ENCODE measurements at places on chromosomes 3 and 15. TPM values are rescaled to one million over a fixed set of nuclear protein-coding genes. Genes with fewer than 3 reads are reported as not detected.
A peak's percentile ranks its signal among the peaks of the same experiment; 100 is the strongest.

GRCh38 chr3:45210308-45211041 is 15.6 kb downstream of the TMEM158 start:
- DNase-seq: peak; percentile 95

DNA sequence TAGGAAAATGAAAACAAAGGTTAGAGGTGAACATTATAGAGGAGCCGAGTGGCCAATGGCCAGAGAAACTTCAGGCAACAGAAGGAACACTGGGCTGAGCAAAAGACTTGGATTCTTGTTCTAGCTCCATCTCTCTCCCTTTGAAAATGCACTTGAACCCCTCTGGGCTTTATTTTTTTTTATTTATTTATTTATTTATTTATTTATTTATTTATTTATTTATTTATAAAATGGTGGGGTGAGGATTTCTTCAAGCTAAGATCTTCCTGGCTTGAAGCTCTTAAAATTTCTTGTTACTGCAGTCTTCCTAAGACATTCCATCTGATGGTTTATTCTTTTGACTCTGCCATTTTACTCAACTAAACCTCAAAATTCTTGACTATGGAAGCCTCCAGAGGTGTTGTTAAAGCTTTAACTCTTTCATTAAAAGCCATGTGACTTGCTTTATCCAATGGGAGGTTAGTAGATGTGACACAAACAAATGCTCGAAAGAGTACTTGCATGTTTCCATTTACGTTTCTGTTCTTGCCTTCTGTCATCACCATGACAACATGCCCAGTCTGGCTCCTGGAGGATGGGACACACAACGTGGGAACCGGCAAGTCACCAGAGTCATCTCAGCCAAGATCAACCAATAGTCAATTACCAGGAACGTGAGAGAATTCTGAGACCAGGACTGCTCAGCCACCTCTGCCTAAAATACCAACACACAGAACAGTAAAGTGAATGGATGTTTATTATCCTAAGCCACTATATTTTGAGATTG is 325.2 kb upstream of the CTNNB1 start:
- no peak for DNase-seq

DNA sequence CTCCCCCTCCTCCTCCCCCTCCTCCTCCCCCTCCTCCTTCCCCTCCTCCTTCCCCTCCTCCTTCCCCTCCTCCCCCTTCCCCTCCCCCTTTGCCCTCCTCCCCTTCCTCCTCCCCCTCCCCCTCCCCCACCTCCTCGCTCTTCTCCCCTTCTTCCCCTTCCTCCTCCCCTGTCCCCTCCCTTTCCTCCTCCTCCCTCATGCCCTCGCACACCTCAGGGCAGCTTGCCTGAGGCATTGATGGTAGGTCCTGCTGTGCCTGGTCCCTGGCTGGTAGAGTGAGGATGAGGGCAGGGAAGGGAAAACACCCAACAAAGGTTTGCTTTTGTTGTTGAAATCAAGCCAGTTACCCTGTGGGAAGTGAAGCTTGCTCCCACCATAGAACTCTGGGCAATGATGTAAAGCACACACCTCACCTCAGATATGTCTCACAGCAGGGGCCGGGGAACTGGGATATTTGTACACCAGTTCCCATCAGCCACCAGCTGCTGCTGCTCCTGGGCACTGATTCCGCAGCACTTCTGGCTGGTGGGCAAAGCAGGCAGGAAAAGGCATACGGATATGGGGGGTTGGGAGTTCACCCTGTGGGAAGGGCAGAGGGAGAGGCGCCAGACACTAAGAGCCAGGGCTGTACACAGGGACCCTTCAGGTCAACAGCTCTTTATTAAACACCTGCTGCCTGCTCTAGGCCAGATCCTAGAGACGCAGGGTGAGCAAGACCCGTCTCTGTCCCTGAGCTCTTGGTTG is 13.8 kb downstream of the ISG20 start:
- DNase-seq: no peak

DNA sequence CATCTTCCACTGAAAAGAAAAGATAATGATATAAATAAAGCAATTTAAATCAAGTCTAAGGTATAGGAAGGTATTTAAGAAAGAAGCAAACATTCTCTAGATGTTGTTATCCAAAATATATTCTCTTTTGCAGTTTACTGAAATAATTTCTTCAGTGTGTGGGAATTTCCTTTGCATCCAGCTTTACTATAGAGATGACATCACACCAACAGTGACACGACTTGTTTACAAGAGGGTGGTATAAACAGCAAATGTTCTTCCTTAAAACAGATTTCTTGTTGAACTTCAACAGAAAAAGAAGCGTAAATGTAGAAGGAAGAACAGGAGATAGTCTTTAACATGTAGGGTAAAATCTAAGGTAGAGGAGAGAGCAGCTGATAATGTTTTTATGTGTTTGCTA is 202.5 kb downstream of the ROBO2 start:
- DNase-seq: no peak

- no peak for DNase-seq
Measured at GRCh38 chr3:42257007-42257406, 9.0 kb downstream of the CCK start.

- no peak for DNase-seq
Measured at GRCh38 chr3:44058868-44059203, 182.8 kb upstream of the TOPAZ1 start.

- DNase-seq: no peak
Measured at GRCh38 chr3:153639631-153640030, 477.6 kb downstream of the RAP2B start.

GRCh38 chr3:58521917-58522631 is 14.9 kb downstream of the ACOX2 start:
- no peak for DNase-seq

- DNase-seq: no peak
Measured at GRCh38 chr3:124652009-124652408, 78.2 kb upstream of the UMPS start.

GRCh38 chr3:143751643-143752178 is 96.6 kb downstream of the SLC9A9 start:
- DNase-seq: no peak

GRCh38 chr3:64190517-64191515 is 34.5 kb downstream of the PRICKLE2 start:
- DNase-seq: no peak

GRCh38 chr3:188530226-188530625 is 376.3 kb downstream of the LPP start:
- DNase-seq: no peak

DNA sequence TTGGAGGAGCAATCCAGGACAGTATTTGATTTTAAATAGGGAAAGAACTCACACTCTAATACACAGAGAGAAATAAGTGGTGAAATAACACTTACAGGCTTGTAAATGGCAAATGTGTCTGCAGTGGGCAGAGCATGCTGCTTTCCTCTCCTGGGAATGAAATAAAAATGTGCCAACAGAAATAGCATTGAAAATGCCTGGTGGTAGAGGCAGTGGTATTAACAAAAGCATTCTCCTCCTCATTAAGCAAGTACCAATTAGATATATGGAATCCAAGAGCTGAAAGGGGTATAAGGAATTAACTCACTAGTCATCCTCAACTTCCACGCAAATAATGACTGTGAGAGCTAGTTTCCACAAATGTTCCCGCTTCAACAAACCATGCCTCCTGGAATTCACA is 364.1 kb upstream of the KCNMB2 start:
- no peak for DNase-seq

GRCh38 chr3:46986782-46987310 is 7.4 kb downstream of the NBEAL2 start:
- no peak for DNase-seq

DNA sequence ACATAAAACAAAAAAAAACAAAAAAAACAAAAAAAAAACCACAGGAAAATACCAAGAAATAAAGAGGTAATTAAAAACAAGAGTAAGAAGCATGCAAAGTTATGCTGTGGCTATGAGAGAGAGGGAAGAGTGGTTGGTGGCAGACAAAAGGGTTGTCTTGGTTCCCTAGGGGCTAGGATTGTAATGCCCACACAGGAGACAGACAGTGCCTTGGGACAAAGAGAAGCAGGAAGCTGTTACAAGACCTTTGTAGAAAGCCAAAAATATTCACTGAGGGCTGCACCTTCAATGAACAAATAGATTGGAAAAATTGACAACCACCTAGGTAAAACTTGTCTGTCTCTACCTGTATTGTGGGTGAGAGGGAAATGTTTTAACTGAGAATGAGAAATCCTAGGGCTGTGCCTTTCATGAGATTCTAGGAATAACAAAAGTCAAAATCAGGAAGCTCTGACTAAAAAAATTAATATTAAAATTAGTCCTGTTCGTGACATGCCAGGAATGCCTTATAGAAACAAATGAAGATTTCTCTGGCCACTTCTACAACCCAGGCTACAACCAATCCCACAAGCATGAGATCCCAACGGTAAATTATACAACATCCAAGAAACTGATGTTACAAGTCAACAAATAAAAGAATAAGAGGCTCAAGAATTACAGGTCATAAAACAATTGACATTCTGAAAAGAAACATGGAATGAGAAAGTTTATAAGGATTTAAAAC is 45.0 kb upstream of the PRICKLE2 start:
- DNase-seq: no peak

DNA sequence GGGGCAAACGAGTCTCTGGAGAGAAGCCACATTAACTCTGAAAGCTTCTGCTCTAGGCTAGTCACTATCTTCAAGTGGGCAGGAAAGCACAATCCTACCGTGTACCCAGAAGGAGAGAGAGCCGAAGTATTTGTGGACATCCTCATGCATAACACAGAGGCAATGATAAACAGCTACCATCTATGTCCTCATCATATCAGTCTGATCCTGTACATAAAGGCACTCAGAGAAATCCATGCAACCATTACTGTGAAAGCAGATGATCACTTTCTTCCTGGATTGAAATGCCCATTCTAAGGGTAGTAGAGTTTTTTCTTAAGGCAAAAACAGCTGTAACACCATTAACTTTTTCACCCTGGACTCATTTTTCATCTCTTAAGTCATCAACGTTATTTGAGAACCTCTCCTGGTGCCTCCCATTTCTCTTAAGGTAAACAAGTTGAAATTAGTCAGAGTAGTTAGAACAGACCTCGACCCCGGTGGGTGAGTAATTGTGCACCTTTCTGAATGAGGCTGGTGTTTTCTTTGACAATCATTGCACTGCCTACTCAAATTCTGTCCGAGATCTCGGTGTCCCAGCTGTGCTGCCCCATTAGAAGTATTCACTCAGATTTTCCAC is 327.4 kb downstream of the SHQ1 start:
- no peak for DNase-seq

- no peak for DNase-seq
Measured at GRCh38 chr3:162729686-162730085, 1233.1 kb downstream of the OTOL1 start.

DNA sequence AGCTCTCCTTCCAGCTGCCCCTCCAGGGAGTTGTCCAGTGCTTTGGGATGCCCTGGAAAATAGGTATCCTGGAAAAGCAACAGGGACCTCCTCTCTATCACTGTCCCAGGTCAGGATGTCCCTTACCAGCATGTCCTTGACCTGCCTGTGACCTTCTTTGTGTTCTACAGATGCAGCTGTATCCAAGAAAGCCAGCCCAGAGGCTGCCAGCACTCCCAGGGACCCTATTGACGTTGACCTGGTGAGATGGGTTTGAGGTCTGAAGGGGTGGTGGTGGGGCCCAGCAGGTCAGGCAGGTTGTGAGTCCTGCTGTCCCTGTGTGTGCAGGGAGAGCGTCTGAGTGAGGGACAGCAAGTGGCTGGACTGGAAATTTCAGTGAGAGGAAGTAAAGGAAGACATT is 30.2 kb downstream of the PML start:
- peak; percentile 23 for DNase-seq

GRCh38 chr15:67396114-67396513 is 124.8 kb upstream of the C15orf61 start:
- DNase-seq: no peak

DNA sequence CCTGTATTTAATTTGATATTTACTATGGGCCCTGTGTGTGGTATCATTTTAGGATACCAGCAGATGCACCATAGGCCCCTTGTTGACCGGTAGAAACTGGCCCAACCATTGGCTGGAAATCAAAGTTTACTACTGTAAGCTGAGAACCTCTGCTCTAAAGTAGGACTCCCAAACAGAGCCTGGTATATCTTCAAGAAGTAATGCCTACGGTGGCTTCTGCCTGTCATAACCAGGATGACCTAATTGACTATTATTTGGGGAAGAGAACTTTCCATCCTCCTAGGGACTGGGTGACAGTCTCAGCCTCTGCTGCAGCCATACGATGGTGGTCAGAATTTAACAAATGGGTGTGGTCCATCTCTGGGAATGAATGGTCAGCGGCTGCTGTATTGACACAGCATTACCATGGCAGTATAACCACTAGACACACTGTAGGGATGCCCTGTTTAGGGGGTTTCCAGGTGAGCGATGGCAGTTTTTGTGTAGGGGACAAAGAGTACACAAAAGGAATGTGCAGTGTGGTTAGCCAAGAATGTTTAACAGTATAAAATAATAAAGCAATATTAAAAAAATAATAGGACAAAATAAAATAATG is 37.3 kb downstream of the RARB start:
- no peak for DNase-seq

The GPX1 gene
- total RNA-seq: 174 TPM

The PARP15 gene
- total RNA-seq: 2.3 TPM

The WDR72 gene
- not detected for total RNA-seq

The CLN6 gene
- total RNA-seq: 16.8 TPM

The FBXO40 gene
- total RNA-seq: not detected

The SLC38A3 gene
- total RNA-seq: 1.4 TPM

The CDC25A gene
- 0.52 TPM for total RNA-seq

The TRIM42 gene
- not detected for total RNA-seq

The TIMMDC1 gene
- total RNA-seq: 83.5 TPM

The PLSCR4 gene
- total RNA-seq: 135 TPM

The RTP1 gene
- 0.48 TPM for total RNA-seq

The ARNT2 gene
- 16.2 TPM for total RNA-seq

The RHCG gene
- total RNA-seq: not detected

Measured in aorta (tissue), 5 donors.